ENCODE measurements at places on chromosomes 1 and 21.

DNA sequence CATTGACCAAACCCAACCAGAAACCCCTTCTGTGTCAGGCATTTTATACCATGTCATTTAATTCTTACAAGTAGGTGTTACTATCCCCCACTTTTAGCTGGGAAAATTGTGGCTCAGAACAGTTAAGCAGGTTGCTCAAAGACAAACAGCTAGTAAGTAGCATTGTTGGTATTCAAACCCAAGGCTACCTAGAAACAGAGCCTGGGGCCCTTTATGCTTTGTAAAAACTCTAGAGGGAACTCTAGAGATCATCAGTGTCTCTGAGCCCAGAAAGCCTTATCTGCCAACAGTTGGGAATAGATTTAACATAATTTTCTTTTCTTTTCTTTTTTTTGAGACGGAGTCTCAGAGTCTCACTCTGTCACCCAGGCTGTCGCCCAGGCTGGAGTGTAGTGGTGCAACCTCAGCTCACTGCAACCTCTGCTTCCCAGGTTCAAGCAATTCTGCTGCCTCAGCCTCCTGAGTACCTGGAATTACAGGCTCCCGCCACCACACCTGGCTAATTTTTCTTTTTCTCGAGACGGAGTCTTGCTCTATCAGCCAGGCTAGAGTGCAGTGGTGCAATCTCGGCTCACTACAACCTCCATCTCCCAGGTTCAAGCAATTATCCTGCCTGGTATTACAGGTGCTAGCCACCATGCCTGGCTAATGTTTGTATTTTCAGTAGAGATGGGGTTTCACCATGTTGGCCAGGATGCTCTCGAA lies 48.5 kb upstream of the OSBPL9 start:
- DNase-seq = no peak

- no peak for DNase-seq
These were observed 16.9 kb downstream of the CRB1 start for GRCh38 chr1:197284966-197285365.

- no peak for DNase-seq
These were observed 43.7 kb downstream of the GTF2B start for GRCh38 chr1:88847643-88848042.

DNA sequence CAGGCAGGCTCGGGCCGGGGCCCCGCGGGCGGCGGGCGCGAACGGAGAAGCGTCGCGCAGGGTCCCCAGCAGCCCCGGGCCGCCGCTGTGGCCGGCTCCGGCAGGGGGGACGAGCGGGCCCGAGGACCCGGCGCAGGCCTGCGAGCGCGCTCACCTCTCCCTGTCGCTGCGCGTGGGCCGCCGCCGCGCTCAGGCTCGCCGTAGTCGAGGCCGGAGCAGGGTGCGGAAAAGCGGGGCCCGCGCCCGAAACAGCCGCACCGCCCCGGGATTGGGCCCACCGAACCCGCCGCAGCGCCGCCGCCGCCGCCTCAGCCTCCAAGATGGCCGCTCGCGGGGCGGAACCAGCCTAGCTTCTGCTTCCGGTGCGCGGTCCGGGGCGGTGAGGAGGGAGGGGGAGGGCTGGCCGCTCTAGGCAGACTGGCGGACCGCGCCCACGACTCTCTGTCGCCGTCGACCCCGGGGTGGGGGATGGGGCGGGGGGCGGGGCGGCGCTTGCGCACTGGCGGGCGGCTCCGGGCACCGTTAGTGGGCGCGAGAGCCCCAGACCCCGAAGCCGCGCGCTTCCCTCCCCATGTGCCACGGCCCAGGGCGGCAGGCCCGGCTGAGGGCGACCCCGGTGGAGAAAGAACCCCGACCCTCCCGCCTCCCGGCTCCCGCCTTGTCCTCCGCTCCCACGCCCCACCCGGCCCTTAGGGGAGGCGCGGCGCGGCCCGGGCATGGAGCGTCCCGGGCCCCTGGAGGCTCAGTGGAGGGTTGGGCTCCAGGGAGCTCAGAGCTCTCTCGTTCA lies at the start of gene UBE2J2:
Gene UBE2J2 (minus strand): TSS at position 343 of the 787 bp plus-strand sequence. CDS start 5,862 bp downstream, outside the sequence.
- DNase-seq = no peak

- no peak for DNase-seq
These were observed 25.2 kb downstream of the RC3H1 start for GRCh38 chr1:173996995-173997394.

- no peak for DNase-seq
These were observed 19.8 kb downstream of the PTBP2 start for GRCh38 chr1:96741335-96741734.

- no peak for DNase-seq
These were observed 10.9 kb upstream of the SESN2 start for GRCh38 chr1:28248273-28249012.

GRCh38 chr1:85612704-85613361 lies 32.3 kb downstream of the CCN1 start:
- DNase-seq = no peak

GRCh38 chr21:46243325-46243724 lies 14.8 kb upstream of the LSS start:
- DNase-seq = no peak

DNA sequence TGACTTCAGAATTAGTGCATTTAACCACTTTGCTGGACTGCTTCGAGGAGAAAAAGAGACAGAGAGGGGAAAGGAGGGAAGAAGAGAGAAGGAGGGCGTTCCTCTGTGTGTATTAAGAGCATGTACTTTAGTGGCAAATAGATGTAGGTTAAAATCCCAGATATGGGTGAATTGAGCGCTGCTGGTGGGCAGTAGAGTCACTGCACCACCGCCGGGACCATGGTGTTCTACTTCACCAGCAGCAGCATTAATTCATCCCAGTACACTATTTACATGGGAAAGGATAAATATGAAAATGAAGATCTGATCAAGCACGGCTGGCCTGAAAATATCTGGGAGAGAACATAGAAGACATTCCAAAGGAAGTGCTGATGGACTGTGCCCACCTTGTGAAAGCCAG lies 20.9 kb upstream of the PPIE start:
- no peak for DNase-seq

DNA sequence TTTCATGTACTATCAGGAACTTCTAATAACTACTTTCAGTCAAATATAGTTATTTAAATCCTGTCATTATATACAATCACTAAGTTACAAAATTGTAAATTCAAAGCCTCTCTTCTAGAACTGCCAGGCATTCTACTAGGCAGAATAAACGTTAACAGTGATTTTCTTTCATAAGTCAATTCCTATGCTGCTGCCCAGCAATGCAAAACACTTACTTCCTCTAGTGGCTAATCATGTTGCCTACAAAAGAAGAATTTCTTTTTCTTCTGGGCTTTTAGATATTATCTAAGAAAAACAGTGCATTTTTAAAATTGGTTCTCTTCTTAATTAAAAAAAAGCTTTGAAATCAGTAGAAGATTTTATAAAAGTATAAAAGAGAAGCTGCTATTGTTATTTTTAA lies 509.8 kb upstream of the ADAMTS5 start:
- no peak for DNase-seq

DNA sequence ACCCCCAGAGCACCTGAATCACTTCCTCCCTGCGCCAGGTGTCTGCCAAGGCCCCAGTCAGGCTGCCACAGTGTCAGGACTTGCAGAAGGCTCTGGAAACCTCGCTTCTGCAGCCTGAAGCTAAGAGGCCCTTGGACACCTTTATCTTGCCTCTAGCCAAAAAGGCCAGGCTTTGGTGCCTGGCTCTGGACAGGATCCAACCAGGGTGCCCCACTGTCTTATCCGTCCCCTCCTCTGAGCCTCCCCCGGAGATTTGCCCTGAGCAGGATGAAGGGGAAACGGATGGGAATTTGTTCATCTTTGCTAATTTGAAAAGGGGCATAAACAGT lies 12.8 kb upstream of the CLSTN1 start:
- DNase-seq = no peak

GRCh38 chr1:5376538-5377247 lies 615.5 kb downstream of the NPHP4 start:
- no peak for DNase-seq

- no peak for DNase-seq
These were observed 112.4 kb downstream of the POU2F1 start for GRCh38 chr1:167333124-167333523.

GRCh38 chr1:25068316-25068715 lies 138.2 kb upstream of the RUNX3 start:
- DNase-seq = no peak

DNA sequence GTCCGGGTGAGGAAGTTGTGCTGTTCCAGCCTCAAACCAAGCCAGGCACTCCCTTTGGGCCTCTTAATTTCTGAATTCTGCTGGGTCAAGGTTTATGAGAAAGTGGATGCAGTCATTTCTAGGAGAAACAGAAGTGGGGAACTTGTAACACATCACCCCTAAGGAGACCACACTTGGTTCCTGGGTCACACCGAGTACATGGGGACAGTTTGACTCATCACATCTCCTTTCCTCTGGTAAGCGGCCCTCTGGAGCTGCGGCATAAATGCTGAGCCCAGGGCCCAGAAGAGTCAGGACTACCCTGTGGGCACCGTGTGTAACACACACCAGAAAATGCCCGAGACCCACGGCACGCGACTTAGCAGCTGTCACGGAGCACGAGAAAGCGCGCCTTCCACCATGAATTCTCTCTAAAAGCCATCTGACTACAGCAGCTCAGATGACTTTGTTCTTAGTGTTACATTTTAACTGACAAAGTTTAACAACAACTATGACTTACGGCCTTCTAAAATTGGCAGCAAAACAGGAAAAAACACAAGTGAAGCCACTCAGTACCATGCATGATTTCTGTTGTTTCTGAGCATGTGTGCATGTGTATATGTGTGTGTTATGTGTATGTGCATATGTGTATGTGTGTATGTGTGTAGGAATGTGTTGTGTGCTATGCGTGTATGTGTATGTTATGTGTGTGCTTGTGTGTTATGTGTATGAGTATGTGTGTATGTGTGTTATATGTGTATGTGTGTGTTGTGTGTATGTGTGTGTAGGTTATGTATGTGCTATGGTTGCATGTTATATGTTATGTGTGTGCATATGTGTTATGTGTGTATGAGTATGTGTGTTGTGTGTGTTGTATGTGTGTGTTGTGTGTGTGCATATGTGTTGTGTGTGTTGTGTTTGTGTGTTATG lies 50.8 kb downstream of the TOMM20 start:
- no peak for DNase-seq

GRCh38 chr1:11882814-11883538 lies 24.2 kb upstream of the NPPB start:
- DNase-seq = no peak

DNA sequence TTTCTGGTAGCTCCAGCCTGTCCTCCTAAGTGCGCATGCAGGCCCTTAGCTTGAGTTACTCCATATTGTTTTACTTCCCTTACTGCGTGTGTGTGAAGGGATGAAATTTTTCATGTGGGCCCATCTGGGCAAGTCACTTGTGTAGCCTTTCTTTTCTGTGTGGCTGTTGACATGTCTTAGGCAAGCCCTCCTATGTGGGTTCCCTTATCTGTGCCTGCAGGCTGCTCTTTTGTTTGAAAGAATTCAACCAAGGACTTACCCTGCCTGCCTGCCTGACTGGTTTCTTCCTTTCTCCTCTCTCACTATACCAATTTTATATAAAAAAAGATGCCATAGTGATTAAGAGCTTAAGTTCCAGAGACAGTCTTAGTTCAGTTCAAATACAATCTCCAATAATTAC lies 249.3 kb downstream of the ATG4C start:
- DNase-seq = no peak

GRCh38 chr1:236860674-236861073 lies 65.6 kb downstream of the MTR start:
- DNase-seq = no peak

GRCh38 chr1:82110366-82111254 lies 309.9 kb downstream of the ADGRL2 start:
- DNase-seq = no peak

- DNase-seq = no peak
These were observed 1.7 kb upstream of the DNTTIP2 start for GRCh38 chr1:93880731-93881130.

DNA sequence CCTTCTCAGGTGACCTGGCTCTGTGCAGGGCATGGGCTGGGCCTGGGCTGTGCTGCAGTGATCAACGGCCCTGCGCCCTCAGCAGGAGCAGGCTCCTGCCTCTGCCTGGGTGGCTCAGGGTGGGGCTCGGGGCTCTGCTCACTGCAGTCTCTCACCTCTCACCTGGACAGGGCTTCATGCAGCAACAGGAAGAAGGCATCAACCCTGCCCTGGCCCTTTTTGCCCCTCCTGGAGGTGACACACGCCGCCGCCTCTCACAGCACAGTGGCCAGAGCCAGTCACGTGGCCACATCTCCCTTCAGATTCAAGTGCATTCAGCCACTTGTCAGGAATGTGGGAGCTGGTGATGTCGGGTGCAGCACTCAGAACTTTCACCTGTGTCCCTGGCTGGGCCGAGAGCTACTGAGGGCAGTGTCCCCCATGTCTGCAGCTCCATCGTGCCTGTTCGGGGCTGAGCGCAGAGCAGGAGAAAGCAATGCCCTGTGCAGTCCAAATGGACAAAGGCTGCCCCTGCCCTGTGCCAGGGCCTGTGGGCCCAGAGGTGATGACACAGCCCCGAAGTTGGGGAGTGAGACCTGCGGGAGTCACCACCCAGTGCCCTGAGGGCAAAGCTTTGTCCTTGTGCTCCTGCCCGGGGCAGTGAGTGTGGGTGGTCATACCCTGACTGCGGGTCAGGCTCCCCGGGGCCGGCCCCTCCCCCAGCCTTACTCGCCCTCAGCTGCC lies 314.0 kb downstream of the PTPRU start:
- no peak for DNase-seq

GRCh38 chr1:234072793-234073192 lies 168.3 kb downstream of the SLC35F3 start:
- no peak for DNase-seq

- no peak for DNase-seq
These were observed 13.1 kb upstream of the NGF start for GRCh38 chr1:115351143-115351542.

DNA sequence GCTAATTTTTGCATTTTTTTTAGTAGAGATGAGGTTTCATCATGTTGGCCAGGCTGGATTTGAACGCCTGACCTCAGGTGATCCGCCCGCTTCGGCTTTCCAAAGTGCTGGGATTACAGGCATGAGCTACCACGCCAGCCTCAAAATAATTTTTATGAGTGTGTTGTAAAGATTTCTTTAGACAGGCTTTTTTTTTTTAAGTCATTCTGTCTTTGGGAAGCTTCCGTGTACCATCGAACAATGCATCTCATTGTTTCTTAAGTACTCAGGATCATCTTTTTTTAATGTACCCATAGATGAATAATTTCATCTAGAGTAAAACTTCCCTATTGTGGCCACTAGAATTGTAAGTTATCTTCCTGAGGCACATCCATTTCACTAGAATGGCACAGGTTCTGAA lies 19.6 kb upstream of the SDC3 start:
- no peak for DNase-seq

DNA sequence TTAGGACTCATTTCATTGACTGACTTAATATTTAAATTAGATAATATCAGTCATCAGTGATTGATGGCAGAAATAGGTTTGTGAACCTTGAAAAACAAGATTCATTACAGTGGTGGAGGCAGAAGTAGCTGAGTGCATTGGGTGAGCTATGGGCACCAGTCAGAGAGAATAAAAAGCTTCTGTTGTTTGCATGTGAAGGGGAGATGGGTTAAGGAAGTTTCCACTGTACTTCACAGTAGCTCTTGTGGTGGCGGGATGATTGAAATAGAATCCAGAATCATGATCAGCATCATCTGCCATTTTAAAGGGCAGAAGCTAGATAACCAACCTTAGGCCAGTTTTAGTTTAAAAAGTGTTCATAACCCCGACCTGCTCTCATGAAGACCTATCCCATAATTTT lies 66.2 kb downstream of the DTL start:
- no peak for DNase-seq
